Central memory CD8-positive, alpha-beta T cell (primary cell): ENCODE measurements at places on chromosomes 2 and 18.

- DNase-seq: no peak
These were observed at the start of gene PPP1R1C for GRCh38 chr2:181985632-181986205. Gene PPP1R1C (plus strand): TSS chr2:181985853. CDS start chr2:181986111, 258 bp downstream.

- DNase-seq: no peak
These were observed 31.8 kb downstream of the AGFG1 start for GRCh38 chr2:227503433-227504406.

- DNase-seq: no peak
These were observed 123.2 kb downstream of the SMAD7 start for GRCh38 chr18:48827291-48828193.

- DNase-seq: no peak
These were observed 1.2 kb upstream of the TNS1 start for GRCh38 chr2:218003981-218004419.

DNA sequence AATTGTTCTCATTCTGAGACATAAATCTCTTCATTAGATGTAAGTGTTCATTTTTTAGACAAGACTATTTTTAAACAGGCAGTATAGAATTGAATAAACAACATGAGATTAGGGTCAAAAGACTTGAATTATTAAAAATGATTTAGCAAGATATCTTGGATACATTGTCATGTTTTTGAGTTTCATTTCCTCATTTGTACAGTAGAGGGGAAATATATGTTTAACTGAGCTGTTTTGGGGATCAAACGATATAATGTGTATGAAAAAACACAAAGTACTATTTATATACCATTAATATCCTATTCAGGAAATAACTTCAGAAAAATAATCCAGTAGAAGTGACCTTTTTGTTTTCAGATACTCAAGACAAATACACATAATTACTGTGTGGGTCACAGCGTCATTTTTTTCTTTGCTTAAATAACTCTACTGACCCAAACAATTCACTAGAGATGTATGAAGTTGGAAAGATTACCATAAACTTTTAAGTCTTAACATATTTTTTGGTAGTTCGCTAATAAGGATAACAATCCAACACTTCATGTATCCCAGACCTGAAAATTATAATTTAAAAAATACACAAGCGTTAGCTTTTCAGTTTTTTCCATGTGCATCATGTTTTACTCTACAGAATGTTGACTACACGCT is 896 bp upstream of the ASXL3 start:
- DNase-seq: no peak

- no peak for DNase-seq
These were observed 956.2 kb upstream of the LRATD1 start for GRCh38 chr2:13676269-13676668.

GRCh38 chr2:40512256-40512655 is 60.4 kb upstream of the SLC8A1 start:
- DNase-seq: no peak

DNA sequence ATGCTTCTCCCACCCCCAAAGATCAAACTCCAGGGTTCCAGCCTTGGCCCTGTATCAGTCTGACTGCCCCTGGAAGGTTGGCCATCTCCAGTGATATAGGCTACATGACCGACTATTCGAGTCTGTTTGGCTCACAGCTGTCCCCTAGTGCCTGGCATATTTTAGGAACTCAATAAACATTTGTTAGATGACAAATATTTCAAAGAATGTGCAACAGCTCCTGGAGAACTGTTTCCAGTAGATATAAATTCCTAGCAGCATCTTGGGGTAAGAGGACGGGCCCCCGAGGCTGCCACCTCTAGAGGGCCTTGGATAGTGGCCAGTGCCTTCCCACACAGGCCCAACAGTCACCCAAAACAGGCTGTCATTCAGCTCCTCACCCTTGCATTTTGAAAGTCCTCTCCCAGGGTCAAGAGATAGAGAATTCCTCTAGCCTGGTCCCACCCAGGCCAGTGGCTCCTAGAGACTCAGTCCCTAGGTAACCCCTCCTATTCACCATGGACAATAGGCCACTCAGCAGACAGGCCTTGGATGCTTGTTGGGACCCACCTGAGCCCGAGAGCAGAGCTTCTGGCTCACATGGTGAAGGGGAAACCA is 45.1 kb upstream of the ATP6V1B1 start:
- no peak for DNase-seq

GRCh38 chr2:189165656-189166380 is 13.7 kb downstream of the COL5A2 start:
- DNase-seq: no peak
